AG09309 (cell line): ENCODE measurements at places on chromosomes 5 and 9.

GRCh38 chr9:71357346-71357745 is 235.9 kb upstream of the TRPM3 start:
- no peak for DNase-seq

DNA sequence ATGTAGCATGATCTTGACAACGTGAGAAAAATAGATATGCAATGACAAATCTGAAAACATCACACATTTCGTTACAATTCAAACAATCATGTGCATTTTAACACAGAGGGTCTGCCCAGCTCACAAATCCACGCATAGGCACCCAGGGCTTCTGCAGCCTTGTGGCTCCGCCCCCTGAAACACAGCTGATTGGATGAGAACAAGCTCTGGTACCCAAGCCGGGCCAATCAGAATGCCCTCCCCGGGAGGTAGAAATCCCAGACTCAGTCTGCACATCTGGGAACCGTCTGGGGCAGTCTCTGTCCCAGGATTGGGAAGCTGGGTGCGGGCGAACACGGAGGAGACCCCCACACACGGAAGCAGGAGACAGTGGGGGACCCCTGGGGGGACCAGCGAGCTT is 137.5 kb downstream of the GAPVD1 start:
- no peak for DNase-seq

DNA sequence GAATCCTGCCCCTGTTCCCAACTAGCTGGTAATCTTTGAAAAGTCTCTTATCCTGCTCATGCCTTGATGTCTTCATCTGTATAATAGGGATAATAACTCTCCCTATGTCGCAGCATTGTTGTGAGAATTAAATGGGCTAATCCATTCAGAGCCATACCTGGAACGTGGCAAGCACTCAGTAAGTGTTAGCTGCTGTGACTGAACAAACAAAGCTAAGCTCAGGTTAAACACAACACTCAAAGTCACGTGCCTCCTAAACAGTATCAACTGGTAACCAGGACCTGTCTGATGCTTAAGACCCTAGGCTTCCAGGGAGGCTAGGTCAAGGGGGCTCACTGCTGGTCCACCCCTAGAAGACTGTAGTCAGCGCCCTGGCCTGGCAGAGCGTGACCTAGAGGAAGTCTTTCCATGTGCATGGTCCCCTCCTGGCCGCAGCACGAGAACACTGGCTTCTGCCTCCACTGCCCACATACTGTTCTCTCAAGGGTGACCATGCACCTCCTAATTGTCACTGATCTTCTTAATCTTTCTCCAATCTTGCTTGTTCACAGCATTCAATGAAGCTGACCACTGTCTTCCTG is 211.1 kb downstream of the TTLL11 start:
- no peak for DNase-seq

DNA sequence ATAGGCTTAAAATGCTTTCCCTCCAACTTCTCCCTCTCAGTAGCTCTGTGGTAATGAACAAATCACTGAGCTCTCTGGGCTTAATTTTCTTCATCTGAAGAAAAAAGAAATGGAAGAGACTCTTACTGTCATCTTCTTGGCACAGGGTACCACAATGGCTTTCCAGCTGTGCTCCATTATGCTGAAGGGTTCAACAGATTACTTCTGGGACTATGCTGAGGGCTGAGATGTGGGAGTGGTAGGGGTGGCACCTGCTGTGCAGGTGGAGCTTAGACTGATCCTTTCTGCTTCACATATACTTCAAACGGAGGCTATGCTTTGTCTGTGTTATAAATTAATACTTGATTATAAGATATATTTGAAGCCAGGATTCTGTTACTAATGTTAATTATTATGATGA is 840.2 kb upstream of the C9orf72 start:
- DNase-seq: no peak

DNA sequence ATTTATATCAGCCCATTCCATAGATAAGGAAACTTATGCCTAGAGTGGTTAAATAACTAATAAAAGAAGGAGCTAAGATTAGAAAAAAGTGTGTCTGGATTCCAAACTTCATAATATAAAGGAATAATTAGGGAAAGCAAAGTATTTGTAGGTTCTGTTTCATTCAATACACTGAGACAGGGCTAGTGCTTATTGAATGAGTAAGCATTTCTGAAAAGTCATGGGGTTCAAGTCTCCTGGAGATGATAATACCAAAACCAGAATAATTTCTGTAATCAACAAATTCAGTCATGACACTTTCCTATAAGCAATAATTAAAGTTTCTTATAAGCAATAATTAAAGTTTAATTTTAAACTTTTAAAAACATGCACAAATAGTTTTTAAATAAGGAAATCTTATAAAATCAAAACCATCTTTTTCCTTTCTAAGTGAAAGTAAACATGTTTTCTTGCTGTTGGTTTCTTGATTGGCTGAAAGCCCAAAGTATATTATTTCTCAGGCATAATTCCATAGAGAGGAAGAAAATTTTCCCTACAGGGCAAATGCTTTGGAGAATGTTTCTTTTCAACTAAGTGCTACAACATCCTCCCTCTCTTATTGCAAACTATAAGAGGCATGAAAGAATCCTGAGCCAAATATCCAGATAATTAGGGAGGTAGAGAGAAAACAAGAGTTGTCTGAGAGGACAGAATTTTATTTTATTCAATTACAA is 510.2 kb downstream of the PRELID2 start:
- DNase-seq: no peak

DNA sequence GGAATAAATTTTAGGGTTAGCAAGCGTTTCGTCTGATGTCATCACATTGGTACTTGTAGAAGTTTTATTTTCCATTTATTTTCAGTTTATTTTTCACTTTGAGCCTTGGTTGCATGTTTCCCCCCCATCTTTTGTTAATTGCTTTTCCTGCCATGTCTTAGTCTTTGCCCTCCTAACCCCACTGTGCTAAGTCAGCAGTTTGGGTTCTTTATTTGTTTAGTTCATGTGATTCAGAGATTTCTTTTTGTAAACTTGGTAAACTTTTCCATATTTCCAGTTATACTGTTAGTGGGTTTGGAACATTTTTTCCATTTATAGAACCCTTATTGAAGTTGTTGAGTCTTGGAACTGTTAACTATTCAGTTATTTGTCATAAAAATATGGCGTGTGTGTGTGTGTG is 252.9 kb upstream of the ANKH start:
- no peak for DNase-seq

- DNase-seq: no peak
Observed at GRCh38 chr9:83639266-83639665, 16.3 kb downstream of the IDNK start.

DNA sequence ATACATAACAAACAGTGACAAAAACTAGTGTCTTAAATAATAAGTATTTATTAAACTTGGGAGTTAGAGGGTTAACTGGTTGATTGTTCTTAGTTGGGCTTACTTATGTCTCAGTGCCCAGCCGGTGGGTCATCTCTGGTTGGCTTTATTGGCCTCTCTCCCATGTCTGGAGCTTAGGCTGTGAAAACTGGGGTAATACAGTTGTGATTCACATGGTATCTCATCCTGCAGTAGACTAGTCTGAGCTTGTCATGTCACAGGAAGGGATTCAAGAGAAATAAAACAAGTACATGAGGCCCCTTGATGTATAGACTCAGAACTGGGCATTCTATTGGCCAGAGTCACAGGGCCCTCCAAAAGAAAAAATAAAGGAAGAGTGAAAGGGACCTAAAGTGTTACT is 466.4 kb upstream of the SMC2 start:
- no peak for DNase-seq

DNA sequence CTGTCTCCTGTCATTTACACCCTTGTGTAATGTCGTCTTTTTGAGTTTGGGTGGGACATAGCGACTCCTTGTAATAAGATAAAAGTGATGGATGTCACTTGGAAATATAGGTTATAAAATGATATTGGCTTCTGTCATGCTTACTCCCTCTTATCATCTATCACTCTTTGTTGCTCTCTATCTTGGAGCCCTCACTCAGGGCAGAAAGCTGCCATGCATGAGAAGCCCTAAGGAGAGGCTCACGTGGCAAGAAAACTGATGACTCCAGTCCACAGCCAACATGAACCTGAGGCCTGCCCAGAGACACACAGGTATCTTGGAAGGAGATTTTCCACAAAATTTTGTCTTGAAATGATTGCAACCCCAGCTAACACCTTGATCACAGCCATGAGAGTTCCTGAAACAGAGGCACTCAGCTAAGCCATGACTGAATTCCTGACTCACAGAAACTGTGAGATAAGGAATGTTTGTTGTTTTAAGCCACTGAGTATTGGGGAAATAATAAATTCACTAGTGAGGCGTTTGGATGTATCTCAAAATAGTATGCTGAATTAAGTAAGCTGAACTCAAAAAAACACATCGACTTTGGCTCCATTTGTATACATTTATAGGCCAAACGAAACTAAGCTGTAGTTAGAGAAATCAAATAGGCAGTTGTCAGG is 216.7 kb downstream of the CDH18 start:
- DNase-seq: no peak

DNA sequence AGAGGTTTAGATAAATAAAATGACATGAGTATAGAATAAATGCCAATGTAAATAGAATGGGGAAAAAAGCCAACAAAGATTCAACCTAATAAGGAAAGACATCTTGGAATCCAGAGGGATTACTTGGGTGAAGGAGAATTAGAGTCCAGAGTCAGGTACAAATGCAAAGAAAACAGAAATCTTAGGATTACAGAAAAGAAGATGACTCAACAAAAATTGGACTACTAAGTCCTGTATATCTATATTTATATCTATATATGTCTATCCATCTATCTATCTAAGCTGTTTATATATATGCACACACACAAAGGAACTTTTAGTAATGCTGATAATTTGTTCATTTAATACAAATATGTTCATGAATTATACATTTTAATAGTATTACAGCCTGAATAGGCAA is 27.6 kb downstream of the FAM174A start:
- DNase-seq: no peak

DNA sequence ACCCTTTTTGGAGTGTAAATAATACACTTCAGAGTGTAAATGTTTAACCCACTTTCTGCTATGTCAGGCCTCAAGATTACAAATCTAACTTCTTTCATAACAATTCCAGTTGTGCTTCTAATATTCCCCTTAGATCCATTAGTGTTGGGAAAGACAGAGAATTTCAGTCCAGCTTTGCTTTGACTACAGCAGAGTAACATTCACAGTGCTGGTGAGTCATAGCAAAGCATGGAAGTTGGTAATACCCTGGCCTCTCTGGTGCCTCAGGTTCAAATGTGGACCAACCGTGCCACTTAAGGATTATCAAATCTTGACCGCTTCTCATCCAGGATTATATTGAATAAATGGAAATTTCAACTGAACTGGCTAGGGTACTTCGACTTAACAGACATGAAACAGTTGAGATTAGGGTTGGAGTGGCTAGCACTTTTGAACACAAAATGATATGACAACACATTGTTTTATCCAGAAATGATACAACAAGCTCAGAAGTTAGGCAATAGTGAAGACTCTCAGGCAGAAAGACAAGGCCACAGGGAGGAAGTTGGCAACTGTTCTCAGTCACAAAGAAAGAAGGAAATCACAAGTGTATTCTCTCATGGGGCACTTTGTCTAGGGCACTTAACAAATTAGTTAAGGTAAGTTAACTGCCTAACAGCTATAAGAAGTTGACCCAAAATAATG is 24.4 kb upstream of the RASA1 start:
- peak; percentile 47 for DNase-seq

GRCh38 chr9:74643303-74643923 is 146.3 kb downstream of the RORB start:
- DNase-seq: no peak

- DNase-seq: no peak
Observed at GRCh38 chr9:73114958-73115357, 36.7 kb upstream of the ANXA1 start.

DNA sequence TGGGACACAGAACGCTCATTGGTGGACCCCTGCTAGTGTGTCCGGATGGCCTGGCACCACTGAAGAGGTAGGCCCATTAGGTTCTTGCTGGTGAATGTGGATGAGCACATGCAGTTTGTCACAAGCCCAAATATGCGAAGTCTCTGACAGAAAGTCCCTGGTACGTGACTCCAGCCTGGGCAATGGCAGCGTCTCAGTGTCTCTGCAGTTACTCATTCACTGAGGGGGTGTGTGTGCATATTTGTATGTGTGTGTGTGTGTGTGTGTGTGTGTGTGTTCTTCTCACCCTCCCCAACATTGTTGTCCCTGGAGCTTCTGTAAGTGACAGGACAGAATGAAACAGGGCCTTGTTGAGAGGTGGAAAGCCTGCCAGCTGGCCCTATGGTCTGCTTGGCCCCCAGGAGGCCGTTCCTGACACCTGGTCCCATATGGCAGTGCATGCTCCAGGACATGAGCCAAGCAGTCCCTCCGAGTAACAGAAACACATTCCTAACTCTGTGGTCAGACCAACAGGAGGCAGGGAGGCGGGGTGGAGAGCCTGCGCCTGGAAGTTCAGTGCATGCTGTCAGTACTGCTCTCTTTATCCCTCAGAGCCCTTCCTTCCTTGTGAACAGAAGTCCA is 169.9 kb downstream of the SLC28A3 start:
- DNase-seq: peak; percentile 91

DNA sequence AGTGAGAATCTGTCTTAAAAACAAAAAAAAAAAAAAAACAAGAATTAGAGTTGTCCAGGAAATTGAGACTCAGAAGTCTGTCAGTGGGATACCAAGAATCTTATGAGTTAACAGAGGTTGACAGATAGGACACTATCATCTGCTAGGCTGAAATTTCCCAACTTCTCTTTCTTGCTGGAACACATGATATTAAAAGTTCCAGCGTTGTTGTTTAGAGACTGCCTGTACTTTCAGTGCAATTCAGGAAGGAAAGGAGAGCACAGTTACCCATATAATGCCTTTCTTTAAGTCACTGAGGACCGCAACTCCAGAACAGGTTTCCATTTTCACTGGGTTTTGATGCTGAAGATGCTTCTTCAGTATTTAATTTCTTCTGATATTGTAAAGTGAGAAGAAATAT is 13.5 kb downstream of the TRPM6 start:
- no peak for DNase-seq

DNA sequence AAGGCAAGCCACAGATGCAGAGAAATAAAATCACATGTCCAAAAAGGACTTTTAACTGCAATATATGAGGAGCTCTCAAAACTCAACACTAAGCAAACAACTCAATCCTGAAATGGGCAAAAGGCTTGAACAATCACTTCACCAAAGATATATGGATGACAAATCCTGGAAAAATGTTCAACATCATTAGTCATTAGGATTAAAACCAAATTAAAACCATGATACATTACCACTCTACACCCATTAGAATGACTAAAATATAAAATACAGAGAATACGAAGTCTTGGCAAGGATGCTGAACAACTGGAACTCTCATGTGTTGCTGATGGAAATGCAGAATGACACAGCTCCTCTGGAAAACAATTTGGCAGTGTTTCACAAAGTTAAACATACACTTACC is 277.4 kb downstream of the TLE1 start:
- no peak for DNase-seq

- DNase-seq: peak; percentile 51
Observed at GRCh38 chr5:143886651-143887638, 75.0 kb downstream of the HMHB1 start.

GRCh38 chr5:115661101-115661500 is 35.3 kb upstream of the TMED7 start:
- no peak for DNase-seq

DNA sequence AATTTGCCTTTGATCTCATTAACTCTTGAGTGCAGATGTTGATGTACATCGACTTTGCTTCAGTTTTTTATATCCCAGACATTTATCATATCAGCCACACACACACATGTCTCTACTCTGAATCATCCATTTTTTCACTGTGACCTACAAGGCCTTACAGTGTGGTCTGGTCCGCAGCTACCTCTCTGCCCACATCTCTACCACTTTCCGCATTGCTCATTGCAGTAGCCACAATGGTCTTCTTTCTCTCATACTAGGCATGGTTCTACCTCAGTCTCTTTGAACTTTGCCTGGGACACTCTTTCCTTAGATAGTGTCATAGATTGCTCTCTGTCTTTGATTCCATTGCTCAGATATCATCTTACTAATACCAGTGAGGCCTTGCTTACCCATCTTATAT is 87.9 kb upstream of the FSD1L start:
- peak; percentile 17 for DNase-seq
